Right lung (tissue), 10 donors: ENCODE measurements at places on chromosomes 5 and 9.

GRCh38 chr5:75567710-75568109 is 43.5 kb upstream of the ANKDD1B start:
- no peak for DNase-seq

DNA sequence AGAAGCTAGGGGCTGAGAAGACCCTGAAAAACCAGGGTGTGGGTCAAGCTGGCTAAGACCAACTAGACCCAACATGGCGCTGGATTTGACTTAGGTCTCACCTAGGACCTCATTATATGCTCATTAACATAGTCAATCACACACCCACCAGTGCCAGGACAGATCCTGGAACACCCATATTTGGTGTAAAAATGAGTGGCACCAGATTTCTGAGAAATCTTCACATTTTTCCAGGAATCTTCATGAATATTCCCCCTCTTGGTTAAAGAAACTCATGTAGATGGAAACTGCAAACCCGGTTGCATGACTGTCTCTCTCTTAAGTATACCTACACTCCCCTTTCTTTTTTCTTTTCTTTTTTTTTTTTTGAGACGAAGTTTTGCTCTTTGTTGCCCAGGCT is 17.9 kb upstream of the RAB14 start:
- no peak for DNase-seq

DNA sequence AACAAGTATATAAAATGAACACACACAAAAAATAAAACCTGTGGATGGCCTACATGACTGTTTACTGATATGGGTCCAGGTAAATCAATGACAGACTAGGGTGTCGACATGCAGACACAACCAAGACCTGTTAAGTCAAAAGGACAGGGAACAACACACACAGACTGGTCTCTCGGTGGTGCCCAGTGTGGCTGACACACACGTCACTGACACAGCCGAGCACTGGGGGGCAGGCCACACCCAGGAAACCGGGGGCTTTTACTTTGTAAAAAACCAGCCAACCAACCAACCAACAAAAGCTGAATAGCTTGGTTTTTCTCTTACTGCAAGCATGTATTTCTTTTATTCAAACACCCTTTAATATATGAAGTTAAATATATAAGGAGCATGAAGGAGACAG is 5.0 kb downstream of the FAM163B start:
- no peak for DNase-seq

DNA sequence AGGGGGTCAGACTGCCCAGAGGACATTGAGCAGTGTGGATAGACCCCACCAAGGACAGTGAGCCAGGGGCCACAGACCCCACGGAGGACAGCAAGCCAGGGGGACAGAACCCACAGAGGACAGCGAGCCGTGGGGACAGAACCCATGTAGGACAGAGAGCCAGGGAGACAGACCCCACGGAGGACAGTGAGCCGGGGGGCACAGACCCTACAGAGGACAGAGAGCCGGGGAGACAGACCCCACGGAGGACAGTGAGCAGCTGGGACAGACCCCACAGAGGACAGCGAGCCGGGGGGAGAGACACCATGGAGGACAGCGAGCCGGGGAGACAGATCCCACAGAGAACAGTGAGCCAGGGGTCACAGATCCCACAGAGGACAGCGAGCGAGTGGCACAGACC is 3.4 kb upstream of the ZDHHC11 start:
- DNase-seq = no peak

DNA sequence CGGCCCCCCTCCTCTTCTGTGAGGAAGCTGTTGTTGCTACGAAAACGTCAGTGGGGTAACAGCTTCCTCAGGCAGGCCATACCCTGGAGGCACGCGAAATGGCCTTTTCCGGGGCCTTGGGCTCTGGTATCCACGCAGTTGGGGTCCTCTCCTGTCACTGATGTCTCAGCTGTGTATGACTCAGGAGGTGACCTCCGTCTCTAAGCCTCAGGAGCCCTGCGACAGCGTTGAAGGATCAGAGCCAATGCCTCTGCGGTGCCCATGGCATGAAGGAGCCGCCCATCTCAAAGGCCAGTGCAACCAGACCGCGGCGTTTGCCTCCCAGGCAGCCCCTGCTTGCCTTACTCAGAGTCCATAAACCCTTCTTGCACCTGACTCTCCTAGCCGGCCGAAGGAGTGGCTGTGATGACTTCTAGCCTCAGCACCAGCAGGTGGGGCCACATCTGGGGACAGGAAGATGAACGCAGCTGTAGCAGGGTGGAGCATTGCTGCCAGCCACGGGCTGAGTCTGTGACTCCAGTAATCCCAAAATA is 1.0 kb upstream of the MXD3 start:
- DNase-seq = no peak

DNA sequence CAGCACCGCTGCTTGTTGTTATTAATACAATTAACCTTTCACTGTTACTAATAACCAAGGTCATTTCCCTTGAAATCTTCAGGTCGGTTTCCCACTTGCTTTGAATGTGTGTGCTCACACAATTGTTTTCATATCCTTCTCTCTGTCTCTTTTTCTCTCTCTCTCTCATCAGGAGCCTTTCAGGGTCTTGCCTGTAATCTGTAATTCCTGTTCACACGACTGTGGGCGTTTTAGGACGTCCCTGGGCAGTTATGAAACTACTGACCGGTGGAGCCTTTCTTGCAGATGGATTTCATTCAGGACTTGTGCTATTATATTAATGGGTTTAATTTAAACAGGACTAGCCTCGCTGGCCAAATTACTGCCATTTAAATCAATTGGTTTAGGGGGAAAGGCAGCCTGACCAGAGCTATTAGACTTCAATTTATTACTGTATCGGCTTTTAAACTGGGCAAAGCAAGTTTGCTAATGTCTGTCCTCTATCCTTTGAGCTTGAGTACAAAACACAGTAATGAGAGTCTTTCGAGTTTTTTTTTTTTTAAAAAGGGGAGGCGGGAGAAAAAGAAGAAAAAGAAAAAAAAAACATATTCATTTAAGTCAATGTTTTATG is 316.0 kb upstream of the TLE4 start:
- no peak for DNase-seq

DNA sequence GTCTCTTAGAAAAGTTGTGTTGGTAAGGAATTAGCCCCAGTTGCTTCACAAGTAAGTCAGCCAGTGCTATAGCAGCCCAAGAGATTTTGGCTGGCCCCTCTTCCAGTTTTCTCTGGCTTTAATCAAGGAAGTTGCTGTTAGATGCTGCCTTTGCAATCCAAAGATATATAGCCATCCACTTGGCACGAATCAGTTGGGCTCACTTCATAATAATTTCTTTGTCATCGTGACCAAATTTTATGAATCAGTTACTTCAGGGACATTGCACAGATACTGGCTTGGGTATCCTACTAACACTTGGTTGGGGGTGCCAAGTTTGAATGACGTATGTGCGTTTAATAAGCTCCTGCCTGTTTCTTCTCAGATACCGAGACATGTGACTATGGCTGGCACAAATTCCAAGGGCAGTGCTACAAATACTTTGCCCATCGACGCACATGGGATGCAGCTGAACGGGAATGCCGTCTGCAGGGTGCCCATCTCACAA is 81.5 kb downstream of the VCAN start:
- DNase-seq = no peak

- DNase-seq = no peak
These were observed 385.1 kb downstream of the CHSY3 start for GRCh38 chr5:130289132-130290088.
